Anterior cingulate cortex (tissue), 58 donors: ENCODE measurements at places on chromosomes 4 and X.

DNA sequence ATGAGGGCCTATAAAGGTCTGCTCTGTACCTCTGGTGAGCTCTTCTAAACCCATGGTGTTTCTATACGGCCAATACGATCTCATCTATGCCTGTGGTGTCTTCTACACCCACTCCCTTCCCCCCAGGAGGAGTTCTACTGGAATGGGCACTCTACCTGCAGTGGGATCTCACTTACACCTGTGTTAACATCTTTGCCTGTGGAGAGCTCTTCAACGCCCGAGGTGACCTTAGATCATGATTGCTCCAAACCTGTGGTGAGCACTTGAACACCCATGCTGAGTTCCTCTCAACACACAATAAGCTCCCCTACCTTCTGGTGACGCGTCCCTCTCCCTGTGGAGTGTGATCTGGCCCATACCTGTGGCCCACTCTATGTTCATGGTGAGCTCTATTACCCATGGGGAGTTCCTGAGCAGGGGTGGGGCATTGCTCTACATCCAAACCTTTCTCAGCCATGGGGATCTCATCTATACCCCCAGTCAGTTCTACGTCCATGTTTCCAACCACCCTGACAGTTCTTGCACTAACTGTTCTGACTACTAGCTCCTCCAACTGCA is 48.6 kb downstream of the BCOR start:
- no peak for DNase-seq

GRCh38 chrX:41558531-41558930 is 111.4 kb downstream of the NYX start:
- no peak for DNase-seq

GRCh38 chr4:163755013-163755412 is 260.5 kb downstream of the TMA16 start:
- no peak for DNase-seq

DNA sequence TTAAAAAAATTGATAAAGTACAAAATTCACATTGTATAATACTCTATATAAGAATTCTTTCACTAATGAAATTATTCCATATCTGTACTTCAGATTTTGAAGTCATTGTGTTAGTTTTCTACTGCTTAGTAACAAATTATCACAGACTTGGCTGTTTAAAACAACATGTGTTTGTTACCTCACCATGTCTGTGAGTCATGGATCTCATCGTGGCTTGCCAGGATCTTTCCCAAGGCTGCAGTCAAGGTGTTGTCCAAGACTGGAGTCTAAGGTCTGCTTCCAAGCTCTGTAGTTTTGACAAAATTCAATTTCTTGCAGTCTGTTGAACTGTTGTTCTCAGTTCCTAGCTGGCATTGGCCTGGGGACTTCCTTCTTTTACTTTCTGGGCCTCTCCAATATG is 1286.9 kb downstream of the ADGRL3 start:
- DNase-seq, result no peak

DNA sequence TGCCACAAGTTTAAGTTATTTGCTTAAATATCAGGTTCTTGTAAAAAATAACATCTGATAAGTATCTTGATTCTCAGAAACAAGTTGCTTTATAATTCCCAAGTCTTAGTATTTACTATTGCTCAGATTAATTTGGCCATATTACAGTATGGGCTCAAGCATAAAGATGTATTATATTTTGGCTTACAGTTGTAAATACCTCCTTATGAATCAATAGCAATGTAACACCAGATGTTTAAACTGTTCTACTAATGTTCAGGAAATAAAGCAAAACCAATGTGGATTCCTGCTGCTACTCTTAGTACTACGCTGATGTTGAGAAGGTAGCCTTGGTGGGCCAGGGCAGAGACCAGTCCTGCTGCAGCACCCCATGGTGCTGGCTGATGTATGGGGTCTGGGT is 102.7 kb downstream of the MGST2 start:
- DNase-seq, result no peak

DNA sequence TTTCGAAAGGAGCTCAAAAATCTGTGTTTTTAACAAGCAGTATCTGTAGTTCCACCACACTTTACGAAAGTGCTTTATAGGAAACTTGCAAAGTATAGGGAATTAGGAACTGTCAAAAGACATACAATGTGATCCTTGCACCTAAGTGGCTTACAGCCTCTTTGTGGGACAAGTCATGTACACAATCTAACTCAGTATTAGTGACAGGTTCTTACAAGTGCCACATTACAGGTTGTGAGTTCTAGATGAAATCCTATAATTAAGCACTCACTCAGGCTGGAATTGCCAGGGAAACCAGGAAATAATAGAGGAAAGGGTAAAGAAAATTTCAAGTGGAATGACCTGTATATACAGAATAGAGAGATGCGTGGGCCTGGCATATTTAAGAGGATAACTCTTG is 567.3 kb upstream of the ATOH1 start:
- no peak for DNase-seq
